Stimulated activated naive CD4-positive, alpha-beta T cell treated with Interleukin-2 at 50 U/mL for 16 hours (primary cell): ENCODE measurements at places on chromosomes 3 and 15.

GRCh38 chr3:53555068-53555588, 60.7 kb downstream of the CACNA1D start:
- peak; percentile 8 for DNase-seq

GRCh38 chr3:196788528-196788927, 48.9 kb downstream of the PAK2 start:
- no peak for DNase-seq

DNA sequence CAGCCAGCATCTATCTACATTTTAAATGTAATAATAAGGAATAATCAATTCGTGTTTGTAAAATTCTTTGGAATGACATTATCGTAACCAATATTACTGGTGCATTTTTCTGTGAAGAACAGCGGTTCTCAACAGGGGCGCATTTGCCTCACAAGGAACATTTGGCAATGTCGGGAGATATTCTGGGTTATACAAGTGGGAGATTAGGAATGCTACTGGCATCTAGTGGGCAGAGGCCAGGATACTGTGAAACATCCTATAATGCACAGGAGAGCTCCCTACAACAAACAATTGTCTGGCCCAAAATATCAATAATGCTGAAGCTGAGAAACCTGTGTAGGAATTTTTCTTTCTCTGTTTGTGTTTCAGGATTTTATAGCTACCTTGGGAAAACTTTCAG, 25.0 kb downstream of the ACP3 start:
- no peak for DNase-seq

GRCh38 chr15:45540531-45540930, 18.0 kb upstream of the SLC30A4 start:
- no peak for DNase-seq

DNA sequence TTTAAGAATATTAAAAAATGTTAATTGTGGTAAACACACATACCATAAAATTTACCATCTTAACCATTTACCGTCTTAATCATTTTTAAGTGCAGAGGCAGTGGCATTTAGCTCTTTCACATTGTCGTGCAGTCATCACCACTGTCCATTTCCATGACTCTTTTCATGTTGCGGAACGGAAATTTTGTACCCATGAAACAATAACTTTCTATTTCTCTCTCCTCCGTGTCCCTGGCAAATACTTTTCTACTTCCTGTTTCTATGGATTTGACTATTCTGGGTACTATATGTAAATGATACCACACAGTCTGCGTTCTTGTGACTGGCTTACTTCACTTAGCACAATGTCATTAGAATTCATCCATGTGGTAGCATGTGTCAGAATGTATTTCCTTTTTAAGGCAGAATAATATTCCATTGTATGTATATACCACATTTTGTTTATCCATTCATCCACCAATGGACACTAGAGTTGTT, 27.9 kb downstream of the AKAP13 start:
- peak; percentile 45 for DNase-seq

DNA sequence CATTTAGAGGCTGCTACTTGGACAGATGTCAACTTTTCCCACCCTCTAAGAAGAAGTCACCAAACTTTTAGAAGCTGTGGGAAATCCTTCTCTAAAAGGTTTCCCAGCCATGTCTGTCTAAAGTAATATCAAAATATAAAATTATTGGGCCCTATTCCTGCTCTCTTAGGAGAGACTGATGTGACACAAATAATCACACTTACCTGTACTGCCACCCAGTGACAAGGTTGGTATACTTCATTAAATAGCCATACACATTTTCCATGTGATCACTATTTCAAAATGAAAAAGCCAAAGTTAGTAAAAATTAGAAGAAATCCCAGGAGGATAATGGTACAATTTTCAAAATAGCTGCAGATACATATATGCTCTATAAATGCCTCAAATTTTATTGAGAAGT, 12.6 kb downstream of the OSBPL11 start:
- DNase-seq: no peak

GRCh38 chr3:143814443-143814889, 33.8 kb downstream of the SLC9A9 start:
- no peak for DNase-seq

DNA sequence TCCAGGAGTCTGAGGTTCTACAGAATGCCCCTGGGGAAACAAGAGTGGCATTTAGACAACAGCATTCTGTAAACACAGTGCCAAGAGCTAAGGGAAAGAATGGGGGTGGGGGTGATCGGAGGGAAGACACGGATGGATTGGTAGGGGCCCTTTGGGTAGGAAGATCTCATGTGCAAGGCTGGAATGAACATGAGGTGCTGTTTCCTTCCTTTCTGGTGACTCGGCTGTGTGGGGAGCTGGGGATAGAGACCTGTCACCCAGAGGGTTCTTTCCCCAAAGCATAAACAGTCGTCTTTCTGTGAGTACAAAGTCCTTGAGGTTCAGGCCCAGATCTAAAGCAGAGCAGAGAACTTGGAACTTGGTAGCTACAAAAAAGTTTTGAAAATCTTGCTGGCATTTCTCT, 11.7 kb downstream of the TPM1 start:
- DNase-seq: no peak

- peak; percentile 93 for DNase-seq
Observed at GRCh38 chr3:9362731-9363530, at the start of gene THUMPD3. THUMPD3 (plus strand) TSS chr3:9363054; CDS start chr3:9365069, 2,015 bp downstream.
